ENCODE measurements at places on chromosomes 4 and X.

- no peak for DNase-seq
These were observed 76.0 kb downstream of the FAT4 start for GRCh38 chr4:125390727-125391126.

- no peak for DNase-seq
These were observed 72.1 kb downstream of the LRP2BP start for GRCh38 chr4:185323606-185324005.

- no peak for DNase-seq
These were observed 249.2 kb downstream of the TENM3 start for GRCh38 chr4:182492423-182492822.

DNA sequence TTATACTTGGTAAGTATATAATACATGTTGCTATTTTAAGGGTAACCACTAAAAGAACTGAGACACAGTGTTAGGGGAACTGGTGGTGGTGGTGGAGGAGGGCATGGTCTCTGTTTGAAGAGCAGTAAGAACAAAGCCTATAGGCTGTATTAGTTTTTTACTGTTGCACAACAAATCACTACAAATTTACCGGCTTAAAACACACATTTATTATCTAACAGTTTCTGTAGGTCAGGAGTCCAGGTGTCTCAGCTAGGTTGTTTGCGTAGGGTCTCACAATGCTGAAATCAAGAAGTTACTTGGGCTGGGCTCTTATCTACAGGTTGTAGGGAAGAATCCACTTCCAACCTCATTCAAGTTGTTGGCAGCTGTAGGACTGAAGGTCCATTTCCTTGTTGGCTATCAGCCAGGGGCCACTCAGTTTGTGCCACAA lies 52.6 kb downstream of the CASK start:
- DNase-seq: no peak

- no peak for DNase-seq
These were observed at the start of gene OPHN1 for GRCh38 chrX:68433155-68433980. Gene OPHN1, minus strand, starts transcription at chrX:68433495. Its CDS starts 475 bp downstream, at chrX:68433020.
